ENCODE measurements at places on chromosomes 12 and 14.

- DNase-seq: no peak
Observed at GRCh38 chr12:111653596-111653995, 32.2 kb downstream of the BRAP start.

GRCh38 chr12:47237751-47238211 lies 158.0 kb upstream of the AMIGO2 start:
- DNase-seq: no peak

- DNase-seq: no peak
Observed at GRCh38 chr14:84027351-84027750, 1502.6 kb upstream of the FLRT2 start.

- DNase-seq: no peak
Observed at GRCh38 chr14:61042220-61042619, 61.2 kb downstream of the SLC38A6 start.

GRCh38 chr12:46492471-46493085 lies 120.0 kb upstream of the SLC38A2 start:
- no peak for DNase-seq
